ENCODE measurements at places on chromosomes 11 and 22. TPM values are rescaled to one million over a fixed set of nuclear protein-coding genes. Genes with fewer than 3 reads are reported as not detected.

DNA sequence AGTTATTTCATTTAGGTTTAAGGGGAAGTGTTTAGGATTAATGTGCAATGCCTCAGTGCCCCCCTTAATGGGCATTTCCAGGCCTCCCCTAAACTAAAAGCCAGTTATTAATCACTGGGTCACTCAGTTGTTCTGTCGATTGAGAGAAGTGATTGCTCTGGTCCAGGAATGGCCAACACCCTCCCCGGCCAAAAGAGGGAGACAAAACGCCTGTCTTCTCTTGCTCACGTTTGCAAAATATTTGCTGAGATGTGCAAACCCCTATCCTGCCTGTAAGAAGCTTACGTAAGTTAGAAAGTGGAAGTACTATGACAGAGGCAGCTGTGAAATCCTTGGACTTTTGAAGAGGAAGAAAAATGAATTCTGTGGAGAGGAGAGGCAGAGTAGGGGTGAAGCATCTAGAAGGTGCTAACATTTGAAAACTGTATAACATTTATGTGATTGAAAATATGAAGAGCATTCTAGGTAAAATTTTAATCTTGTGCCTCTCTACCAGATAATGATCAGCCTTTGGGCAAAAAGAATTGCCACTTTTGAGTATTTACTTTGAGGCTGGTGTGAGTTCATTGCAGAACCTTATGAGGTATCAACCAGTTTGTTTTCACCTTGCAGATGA, 37.7 kb downstream of the NTM start:
- no peaks in the 10 kb centered on the region for H3K27me3 ChIP-seq
- DNase-seq, result no peak
- no peak overlapping the region for H3K4me3 ChIP-seq
- no peaks in the 10 kb centered on the region for H3K4me1 ChIP-seq
- no peak overlapping the region for H3K27ac ChIP-seq

GRCh38 chr11:109972181-109972715, 120.9 kb upstream of the ZC3H12C start:
- no peak overlapping the region for H3K27ac ChIP-seq
- DNase-seq, result no peak
- peaks cover 21% of the 10 kb centered on the region for H3K4me1 ChIP-seq
- peaks cover 17% of the 10 kb centered on the region for H3K27me3 ChIP-seq

DNA sequence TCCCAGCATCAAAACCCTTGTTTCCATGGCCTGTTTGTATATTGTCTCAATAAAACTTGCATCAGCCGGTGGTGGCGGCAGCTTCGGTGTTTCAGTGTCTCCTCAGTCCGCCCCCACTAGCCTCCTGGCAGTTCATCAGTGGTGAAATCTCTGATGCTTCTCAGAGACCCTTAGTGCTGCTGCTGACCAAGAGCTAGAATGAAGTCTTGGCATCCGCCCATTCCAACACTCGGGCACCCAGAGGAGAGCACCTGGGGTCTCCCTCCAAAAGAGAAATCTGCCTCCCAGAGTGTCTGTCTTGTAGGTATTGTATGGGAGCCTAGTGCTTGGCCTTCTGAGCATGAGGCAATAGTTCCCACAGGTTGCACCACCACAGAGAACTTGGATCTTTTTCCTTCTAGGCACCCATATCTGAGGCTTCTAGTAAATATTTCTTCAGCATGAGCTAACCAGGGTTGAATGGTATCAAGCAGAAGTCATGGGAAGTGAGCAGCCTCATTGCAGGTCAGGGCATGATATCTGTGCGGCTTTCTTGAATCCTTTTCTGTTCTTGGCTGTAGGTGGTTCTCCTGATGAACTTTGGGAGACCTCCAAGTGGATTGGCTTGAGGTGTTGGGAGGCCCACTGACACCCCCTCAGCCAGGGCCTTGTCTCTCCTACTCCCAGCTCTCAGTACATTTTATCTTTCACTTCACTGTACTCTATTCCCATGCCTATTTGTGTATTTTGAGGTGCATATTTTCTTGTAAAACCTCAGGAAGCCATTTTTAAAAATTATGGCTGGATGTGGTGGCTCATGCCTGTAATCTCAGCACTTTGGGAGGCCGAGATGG, 13.2 kb upstream of the AIFM3 start:
- no peak overlapping the region for H3K4me3 ChIP-seq
- H3K27ac ChIP-seq, result peak overlapping the region; percentile 57
- peaks cover 37% of the 10 kb centered on the region for H3K36me3 ChIP-seq
- peaks cover 20% of the 10 kb centered on the region for H3K27me3 ChIP-seq

DNA sequence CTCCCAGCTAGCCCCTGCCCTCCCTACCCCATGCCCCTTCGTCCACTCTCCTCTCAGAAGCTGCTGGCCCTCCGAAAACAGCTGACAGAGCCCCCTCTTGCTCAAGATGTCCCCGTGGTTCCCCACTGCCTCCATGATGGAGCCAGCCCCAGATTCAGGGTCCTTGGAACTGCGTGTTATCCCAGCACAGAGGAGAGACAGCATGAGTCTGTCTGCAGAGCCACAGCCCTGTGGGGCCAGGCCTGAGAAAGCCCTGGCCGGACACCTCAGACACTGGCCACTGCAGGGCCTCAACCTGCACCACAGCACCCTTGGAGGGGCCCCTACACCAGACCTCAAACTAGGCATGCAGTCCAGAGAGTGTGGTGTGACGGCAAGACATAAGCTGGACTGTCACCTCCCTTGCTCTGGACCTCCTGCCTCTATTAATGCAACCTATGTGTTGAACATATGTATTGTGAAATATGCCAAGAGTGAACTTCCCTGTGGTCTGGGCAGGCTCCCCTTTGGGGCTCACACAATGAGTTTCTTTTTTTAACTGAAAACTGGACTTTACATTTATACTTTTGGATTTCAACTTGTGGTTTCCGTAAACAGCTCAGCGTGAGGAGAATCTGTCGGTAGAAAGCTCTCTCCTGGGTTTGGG, 9.6 kb downstream of the PNPLA5 start:
- H3K36me3 ChIP-seq, result no peaks in the 10 kb centered on the region
- peaks cover 3% of the 10 kb centered on the region for H3K4me1 ChIP-seq
- no peak overlapping the region for H3K27ac ChIP-seq
- no peak for DNase-seq
- H3K27me3 ChIP-seq, result peaks cover 3% of the 10 kb centered on the region

- no peaks in the 10 kb centered on the region for H3K36me3 ChIP-seq
- no peak for DNase-seq
- H3K4me3 ChIP-seq, result no peak overlapping the region
These were observed 24.3 kb downstream of the SUSD2 start for GRCh38 chr22:24205438-24206195.

- H3K4me1 ChIP-seq, result no peaks in the 10 kb centered on the region
- H3K27me3 ChIP-seq, result no peaks in the 10 kb centered on the region
- no peak overlapping the region for H3K4me3 ChIP-seq
- H3K27ac ChIP-seq, result no peak overlapping the region
These were observed 53.0 kb downstream of the DNAJC24 start for GRCh38 chr11:31422703-31423102.

DNA sequence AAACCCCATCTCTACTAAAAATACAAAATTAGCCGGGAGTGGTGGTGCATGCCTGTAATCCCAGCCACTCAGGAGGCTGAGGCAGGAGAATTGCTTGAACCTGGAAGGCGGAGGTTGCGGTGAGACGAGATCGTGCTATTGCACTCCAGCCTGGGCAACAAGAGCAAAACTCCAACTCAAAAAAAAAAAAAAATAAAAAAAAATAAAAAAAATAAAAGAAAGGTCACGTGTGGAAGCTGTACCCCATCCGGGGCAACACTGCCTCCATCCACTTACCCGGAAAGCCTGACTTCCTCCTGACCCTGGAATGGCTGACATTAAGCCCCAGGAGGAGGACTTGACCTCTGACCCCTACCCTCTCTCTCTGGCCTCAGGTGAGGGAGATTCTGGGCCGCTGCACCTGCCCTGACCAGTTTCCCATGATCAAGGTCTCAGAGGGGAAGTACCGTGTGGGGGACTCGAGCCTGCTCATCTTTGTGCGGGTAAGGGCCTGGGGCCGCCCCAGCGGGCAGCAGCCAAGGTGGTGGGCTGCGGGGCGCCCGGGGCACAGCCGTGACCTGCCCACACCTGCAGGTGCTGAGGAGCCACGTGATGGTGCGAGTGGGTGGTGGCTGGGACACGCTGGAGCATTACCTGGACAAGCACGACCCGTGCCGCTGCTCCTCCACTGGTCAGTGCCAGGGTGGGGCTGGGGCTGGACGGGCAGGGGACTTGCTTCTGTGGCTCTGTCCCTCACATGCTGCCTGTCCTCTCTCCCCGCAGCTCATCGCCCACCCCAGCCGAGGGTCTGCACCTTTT, 3.8 kb downstream of the GAS2L1 start:
- H3K27ac ChIP-seq, result no peak overlapping the region
- peaks cover 46% of the 10 kb centered on the region for H3K4me1 ChIP-seq
- H3K36me3 ChIP-seq, result peaks cover 2% of the 10 kb centered on the region
- peaks cover 42% of the 10 kb centered on the region for H3K27me3 ChIP-seq
- no peak for DNase-seq

DNA sequence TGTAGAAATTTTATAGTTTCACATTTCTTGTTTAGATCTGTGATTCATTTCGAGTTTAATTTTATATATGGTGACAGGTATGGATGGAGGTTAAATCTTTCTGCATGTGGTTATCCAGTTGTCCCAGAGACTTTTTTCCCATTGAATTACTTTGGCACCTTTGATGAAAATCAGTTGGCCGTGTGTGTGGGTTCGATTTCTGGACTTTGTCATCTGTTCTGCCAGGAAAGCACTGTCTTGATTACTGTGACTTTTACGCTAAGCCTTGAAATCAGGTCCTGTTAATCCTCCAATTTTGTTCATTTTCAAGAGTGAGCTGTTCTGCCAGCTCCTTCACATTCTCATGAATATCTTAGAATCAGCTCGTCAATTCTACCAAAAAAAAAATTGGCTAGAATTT, 107.4 kb downstream of the KCNQ1 start:
- H3K4me3 ChIP-seq, result no peak overlapping the region
- H3K4me1 ChIP-seq, result peaks cover 4% of the 10 kb centered on the region

GRCh38 chr11:47216121-47216798, 1.5 kb downstream of the DDB2 start:
- peak overlapping the region; percentile 100 for H3K4me3 ChIP-seq
- H3K27me3 ChIP-seq, result no peaks in the 10 kb centered on the region
- H3K4me1 ChIP-seq, result peaks cover 38% of the 10 kb centered on the region
- peaks cover 34% of the 10 kb centered on the region for H3K36me3 ChIP-seq
- peak; percentile 61 for DNase-seq

The GGTLC3 gene
- total RNA-seq, result not detected

The FDXACB1 gene
- total RNA-seq, result 5.1 TPM

The KREMEN1 gene
- total RNA-seq, result not detected

All from activated CD4-positive, alpha-beta T cell treated with anti-CD3 and anti-CD28 coated beads, Interleukin-2, amount 10 ng/mL, durations not matched to agents 7 days and 5 days (primary cell).